ENCODE measurements at places on chromosomes 2 and 18. TPM values are rescaled to one million over a fixed set of nuclear protein-coding genes. Genes with fewer than 3 reads are reported as not detected.

DNA sequence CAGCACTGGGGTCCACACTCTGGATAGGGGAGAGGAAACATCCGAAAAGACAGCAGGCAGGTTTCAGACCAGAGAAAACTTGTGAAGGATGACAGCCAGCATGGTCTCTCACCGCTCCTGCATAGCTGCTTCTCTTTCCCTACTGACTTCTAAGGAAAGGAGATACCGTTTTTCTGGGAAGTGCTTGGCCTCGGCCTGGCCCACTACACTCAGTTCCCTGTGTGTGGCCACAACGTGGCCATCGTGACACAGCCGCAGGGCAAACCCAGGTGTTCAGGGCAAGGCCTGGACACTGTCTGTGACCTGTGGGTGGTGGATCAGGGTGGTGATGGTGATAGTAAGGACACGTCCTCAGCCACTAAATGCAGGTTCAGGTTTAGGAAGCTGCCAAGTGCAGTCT is 34.2 kb upstream of the ACAA2 start:
- H3K27me3 ChIP-seq, result no peaks in the 10 kb centered on the region
- no peaks in the 10 kb centered on the region for H3K36me3 ChIP-seq
- DNase-seq, result no peak
- H3K4me1 ChIP-seq, result no peaks in the 10 kb centered on the region
- H3K4me3 ChIP-seq, result no peak overlapping the region

GRCh38 chr2:149409506-149409905 is 79.1 kb downstream of the LYPD6 start:
- DNase-seq, result no peak
- no peaks in the 10 kb centered on the region for H3K4me1 ChIP-seq
- H3K4me3 ChIP-seq, result no peak overlapping the region
- H3K27ac ChIP-seq, result no peak overlapping the region
- no peaks in the 10 kb centered on the region for H3K27me3 ChIP-seq

GRCh38 chr2:58109481-58109880 is 62.9 kb downstream of the VRK2 start:
- H3K27ac ChIP-seq, result no peak overlapping the region
- H3K27me3 ChIP-seq, result no peaks in the 10 kb centered on the region
- no peak for DNase-seq
- no peaks in the 10 kb centered on the region for H3K4me1 ChIP-seq
- no peaks in the 10 kb centered on the region for H3K36me3 ChIP-seq

GRCh38 chr2:122098306-122098705 is 342.9 kb downstream of the TSN start:
- H3K27ac ChIP-seq, result no peak overlapping the region
- H3K4me1 ChIP-seq, result no peaks in the 10 kb centered on the region
- H3K36me3 ChIP-seq, result no peaks in the 10 kb centered on the region
- no peak for DNase-seq

The RND3 gene
- 12.6 TPM for total RNA-seq

The PDE11A gene
- 0.85 TPM for total RNA-seq

The CACNB4 gene
- total RNA-seq, result 0.26 TPM

The APCDD1 gene
- 288 TPM for total RNA-seq

Data from uterus (tissue), 4 donors.